ENCODE measurements at places on chromosomes 1 and 21.

DNA sequence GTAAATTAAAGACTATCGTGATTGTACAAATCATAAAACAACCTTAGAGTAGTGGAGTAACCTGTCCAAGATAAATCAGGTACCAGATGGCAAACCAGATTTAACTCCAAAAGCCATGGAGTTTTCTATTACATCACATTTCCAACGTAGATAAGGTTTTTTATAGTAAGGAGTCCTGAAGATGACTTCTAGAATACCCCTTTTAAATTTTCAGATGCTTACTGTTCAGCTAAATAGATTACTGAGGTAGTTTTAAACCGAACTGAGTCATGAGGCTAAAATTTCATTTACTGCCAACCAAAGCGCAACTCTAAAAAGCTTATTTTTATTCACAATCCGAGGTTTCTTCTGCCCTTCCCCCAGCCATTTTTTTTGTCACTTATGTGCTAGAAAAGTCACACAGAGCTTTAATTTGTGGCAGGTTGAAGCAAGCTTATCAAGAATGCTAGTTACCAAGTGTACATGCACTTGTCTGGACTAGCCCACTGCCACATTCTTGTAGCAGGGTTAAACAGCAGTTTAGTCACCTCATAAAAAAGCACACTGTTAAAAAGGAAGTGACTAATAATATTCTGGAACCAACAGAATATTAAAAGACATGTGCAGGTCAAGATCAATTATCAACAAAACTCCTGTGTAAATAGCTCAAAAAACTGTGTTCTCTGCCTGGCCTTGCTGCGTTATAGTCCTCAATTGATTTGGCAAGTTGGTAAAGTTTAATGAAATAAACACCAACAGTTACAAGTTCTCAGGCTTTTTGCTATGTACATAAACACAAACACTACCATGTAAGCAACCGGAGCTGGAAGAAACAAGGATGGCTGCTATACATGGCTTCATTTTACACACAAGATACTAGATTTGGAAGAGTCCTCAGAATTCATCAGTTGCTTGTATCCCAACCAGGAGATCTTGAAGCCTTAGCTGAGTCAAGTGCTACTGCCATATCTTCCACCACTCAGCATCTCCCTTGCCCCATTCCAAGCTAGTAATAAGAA is 180.3 kb upstream of the DMRTA2 start:
- DNase-seq: peak; percentile 22

- no peak for DNase-seq
These were observed 486.3 kb downstream of the TTLL7 start for GRCh38 chr1:83512373-83513193.

DNA sequence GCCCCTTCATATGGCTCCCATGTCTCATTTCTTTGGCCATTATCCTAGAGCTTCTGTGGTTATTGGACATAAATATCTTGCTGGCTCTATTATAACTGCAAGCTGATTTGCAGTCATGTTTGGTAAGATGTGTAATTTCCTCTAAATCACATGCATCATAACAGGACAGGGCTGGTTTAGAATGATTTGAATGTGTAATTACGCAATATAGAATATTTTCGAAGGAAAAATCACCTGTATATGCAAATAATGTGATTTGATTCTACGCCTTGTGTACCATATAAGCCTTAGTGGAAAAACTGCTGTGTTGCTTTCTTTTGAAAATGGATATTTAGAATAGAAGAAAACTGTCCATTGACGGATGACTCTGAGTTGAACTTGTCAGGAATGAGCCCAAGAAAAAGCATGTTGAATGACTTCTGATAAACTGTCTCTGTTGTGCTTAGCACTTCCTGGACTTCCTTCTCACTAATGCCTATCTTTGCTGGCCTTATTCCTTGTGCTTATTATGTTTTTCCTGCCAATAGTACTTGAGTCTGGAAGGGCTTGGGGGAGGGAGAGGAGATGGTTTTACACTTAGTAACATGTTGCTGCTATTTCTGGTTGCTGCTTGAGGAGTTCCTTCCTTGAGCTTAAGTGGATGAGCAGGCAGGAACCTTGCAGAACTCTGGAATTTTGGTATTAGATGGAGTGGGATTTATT is 6.5 kb downstream of the CACHD1 start:
- no peak for DNase-seq

DNA sequence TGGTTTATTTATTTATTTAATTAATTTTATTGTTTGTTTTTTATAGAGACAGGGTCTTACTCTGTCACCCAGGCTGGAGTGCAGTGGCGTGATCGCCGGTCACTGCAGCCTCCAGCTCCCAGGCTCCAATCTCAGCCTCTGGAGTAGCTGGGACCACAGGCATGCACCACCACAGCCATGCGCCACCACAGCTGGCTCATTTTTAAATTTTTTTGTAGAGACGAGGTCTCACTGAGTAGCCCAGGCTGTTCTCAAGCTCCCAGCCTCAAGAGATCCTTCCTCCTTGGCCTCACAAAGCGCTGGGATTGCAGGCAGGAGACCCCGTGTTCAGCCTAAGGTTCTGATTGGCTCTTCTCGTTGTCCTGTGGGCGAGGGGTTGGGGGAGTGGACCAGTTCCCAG is 22.1 kb downstream of the UMODL1 start:
- no peak for DNase-seq

DNA sequence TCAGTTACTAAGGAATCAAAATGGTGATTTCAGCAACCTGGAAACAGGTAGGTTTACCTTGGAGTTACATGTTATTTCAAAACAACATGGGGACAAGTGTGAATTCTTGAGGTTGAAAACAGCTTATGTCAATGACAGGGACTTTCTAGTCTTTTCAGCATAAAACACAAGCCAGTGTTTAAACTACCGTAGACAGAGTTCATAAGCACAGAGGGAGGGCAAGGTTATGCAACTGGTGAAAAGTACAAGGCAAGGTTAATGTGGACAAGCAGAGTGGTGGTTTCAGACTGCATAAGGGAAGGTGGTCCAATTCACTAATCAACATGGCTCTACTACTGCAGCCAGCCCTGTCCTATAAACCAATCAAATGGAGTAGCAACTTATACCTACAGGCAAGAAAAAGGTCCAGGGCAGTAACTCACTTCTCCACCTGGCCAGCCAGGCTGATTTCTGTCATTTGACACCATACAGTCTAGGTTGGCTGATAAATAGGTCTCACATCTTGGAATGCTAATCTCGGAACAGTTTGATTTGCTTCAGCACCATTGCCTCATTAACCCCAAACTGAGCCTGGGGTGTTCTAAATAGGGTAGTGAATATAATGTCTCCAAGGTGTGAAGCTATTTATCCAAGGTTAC is 250.3 kb upstream of the PROX1 start:
- DNase-seq: no peak

- no peak for DNase-seq
These were observed 46.1 kb downstream of the ADAMTS1 start for GRCh38 chr21:26798856-26799751.

GRCh38 chr1:221397141-221397540 is 344.7 kb downstream of the DUSP10 start:
- DNase-seq: no peak

DNA sequence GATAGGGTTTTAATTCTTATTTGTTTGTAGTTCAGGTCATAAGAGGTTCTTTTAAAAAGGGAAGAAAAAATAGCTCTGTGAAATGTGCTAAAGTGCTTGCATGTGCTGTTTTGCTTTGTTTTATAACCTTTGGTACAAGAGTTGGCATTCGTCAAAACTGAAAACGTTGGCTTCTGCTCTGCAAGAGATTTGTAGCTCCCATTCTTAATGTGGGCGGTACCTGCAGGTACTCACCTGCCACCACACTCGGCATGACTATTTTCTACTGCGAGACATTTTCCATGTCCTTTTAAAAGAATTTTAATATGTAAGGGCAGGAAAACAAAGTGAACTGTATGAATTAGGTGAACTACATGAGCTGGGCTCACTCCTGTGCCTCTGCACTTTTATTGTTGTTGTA is 92.6 kb downstream of the ADARB1 start:
- no peak for DNase-seq

GRCh38 chr1:53473463-53473862 is 14.3 kb downstream of the DMRTB1 start:
- DNase-seq: no peak

- DNase-seq: no peak
These were observed 20.8 kb upstream of the NCF2 start for GRCh38 chr1:183611021-183611420.

DNA sequence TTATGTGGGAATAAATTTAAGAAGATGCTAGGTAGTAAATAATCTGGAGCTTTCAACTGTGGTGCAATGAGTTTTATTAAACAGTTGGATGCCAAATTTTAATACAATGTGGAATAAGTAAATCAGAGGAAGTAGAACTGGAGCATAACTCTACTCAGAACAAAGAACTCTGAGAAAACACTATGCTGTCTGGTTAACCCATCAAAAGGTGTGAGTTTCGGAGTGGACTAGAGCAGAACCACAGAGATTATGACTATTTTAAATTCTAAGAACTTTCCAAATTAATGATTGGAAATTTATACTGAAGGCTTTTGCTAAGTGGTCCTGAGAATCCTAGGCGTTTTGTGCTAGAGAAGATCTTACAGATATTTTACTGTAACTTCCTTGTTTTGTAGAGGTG is 132.2 kb downstream of the NTMT2 start:
- no peak for DNase-seq

DNA sequence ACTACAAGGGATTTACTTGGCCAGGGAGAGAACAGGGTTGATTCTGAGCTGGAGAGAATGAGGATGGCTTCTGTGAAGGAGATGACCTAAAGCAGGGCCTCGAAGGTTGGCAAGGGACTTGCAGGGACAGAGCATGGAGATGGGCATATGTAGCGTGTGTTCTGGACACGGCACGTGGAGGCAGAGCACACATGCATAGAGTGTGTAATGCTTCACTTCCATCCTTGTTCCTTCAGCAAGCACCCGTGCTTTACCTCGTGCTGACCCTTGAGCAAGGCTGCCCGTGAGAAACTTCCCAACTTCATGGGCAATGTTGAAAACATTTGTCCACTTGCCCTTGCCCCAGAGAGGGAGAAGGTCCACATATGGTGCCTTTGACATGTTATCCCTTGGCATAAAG is 33.1 kb downstream of the NFIA start:
- DNase-seq: no peak

DNA sequence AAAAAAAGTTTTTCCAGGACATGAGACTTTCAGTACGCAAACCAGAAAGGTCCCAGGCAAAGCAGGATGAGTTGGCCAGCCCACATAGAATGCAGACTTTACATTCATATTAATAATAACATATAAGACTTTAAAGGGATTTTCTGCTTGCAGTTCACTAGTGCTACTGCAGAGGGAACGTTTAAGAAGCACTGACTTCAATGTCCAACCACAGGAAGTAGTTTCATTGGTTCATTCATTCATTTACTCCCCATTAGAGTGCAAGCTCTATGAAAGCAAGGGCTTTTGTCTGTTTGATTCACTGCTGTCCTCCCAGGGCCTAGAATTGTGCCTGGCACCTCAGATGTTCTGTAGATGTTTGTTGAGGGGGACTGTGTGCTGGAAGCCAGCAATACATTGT is 11.8 kb upstream of the SERINC2 start:
- no peak for DNase-seq

GRCh38 chr1:209367061-209367772 is 216.3 kb upstream of the CAMK1G start:
- DNase-seq: no peak

- DNase-seq: peak; percentile 52
These were observed 550 bp upstream of the SELENON start for GRCh38 chr1:25799352-25799934.

GRCh38 chr1:20192364-20192763 is 6.0 kb upstream of the PLA2G2C start:
- DNase-seq: no peak

DNA sequence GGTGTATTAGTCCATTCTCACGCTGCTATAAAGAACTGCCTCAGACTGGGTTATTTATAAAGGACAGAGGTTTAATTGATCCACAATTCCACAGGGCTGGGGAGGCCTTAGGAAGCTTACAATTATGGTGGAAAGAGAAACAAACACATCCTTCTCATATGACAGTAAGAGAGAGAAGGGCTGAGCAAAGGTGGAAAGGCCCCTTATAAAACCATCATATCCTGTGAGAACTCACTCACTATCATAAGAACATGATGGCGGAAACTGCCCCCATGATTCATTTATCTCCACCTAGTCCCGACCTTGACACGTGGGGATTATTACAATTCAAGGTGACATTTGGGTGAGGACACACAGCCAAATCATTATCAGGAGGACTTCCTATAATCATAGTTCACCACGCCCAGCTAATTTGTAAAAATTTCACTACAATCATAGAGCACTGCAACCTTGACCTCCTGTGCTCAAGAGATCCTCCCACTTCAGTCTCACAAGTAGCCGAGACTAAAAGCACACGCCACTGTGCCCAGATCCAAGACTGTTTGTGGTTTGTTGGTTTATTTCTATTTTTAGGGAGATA is 164.9 kb downstream of the RERE start:
- DNase-seq: no peak

DNA sequence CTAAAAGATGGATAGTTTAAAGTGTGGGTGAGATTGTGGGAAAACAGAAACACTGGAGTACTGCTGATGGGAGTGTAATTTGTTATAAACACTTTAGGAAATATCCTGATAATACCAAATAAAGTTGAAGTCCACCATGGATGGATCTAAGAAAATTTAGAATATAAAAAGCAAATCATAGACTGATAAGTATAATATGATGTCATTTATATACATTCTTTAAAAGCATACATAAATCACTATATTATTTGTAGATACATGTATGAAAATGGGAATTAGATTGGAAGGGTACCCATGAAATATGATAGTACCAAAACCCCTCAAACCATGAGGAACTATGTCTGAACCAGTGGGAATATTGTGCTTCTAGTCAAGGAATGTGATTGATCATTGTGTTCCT is 7.9 kb downstream of the ZMPSTE24 start:
- DNase-seq: no peak

GRCh38 chr21:42498012-42498411 is 2.0 kb upstream of the RSPH1 start:
- no peak for DNase-seq

GRCh38 chr1:230926182-230926581 is 52.5 kb downstream of the TTC13 start:
- no peak for DNase-seq

DNA sequence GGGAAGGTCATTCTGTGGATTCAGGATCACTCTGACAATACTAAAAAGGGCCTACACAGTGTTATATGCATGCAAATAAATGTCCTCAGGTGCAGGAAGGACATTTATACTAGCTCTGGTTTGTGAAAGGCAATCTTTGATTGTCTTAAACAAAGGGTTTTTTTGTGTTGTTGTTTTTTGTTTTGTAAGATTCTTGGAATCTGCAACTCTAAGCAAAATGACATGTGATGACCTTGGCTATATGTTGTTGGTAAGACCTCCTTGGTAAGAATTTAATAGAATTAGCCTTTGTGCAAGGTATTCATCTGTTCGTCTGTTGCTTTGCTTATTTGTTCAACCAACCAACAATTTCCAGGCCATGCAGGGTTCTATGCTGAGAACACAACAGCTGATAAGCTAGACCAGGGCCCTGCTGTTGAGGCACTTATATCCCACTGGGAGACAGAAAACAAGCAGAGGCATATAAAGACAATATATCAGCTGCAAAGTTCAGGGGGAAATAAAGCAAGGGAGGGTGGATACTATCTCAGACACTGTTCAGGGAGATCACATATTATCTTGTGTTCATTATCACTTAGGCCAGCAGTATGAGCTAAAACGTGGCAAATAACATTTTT is 60.3 kb downstream of the FH start:
- no peak for DNase-seq

GRCh38 chr1:85219853-85220610 is 19.2 kb upstream of the SYDE2 start:
- DNase-seq: no peak

All from eye (tissue), 1 donor.